ENCODE measurements at places on chromosomes 1 and 21.

DNA sequence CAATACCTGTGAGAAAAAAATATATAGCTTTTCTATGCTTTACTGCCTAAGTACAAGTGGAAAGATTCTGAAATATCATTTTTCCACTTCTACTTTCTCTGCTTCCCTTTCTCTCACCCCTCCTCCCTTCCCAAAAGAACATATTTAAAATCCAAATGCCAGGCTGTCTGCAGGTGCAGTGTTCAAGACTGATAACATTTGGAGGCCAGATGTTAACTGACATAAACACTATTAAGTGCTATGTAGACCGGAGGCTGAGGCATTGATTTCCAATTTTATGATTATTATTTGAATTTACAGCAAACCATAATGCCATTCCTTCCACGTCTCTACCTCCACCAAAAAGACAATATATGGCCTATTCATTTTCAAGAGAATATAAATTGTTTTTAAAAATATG, 296.9 kb upstream of the SGIP1 start:
- DNase-seq, result no peak

GRCh38 chr1:24069817-24070216, 42.1 kb downstream of the MYOM3 start:
- no peak for DNase-seq

DNA sequence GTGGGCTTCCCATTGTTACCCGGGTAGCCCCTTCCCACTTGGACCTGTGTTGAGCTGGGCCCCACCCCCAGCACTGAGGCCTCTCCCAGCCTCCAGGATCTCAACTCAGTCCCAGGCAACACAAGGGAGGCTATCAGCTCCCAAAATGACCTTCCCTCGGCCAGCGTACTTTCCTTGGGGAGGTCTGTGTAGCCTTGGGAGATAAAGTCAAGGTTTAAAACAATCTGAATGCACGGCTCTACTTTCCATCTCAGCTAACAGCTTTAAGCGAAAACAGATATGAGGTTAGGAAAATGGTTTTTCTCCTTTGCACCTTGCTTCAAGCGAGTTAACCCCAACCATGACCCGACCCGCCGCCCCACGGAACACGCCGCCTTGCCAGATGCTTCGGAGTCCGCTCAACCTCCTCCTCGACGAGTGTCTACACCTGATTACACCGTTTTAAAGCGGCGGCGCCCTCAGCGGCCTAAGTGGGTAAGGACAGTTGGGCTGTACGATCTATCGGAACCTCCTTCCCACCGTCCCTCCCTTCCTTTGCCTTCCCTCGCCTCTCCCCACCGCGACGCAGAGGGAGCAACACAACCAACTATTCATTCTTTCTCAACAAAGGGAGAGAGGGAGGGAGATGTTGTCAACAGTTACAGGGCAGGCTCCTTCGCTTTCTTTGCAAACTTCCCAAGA, 1.1 kb downstream of the BCAR3 start:
- DNase-seq, result peak; percentile 49

GRCh38 chr1:58936973-58937372, 153.1 kb upstream of the JUN start:
- DNase-seq, result no peak

- no peak for DNase-seq
These were observed 22.7 kb downstream of the UBASH3A start for GRCh38 chr21:42426424-42426823.

DNA sequence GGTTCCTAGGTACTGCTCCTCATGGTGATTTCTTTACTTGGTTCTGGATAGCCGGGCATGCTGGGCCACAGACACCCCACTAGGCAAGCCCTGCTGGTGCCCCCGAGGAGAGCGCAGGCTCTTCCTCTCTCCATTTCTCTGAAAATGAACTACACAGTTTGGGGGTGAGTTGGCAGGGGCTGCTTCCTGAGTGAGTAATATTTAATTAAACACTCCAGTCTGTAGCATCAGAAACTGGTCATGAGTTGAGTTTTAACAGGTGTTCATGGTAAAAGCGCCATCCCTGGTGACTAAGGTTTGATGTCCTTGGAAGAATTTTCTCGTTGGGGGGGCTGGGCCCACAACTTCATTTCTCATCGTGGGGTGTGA, 1.7 kb downstream of the SPSB1 start:
- DNase-seq, result no peak

GRCh38 chr1:203185061-203185461, 1.4 kb downstream of the CHI3L1 start:
- no peak for DNase-seq

- no peak for DNase-seq
These were observed 23.7 kb upstream of the CLIC4 start for GRCh38 chr1:24721533-24721932.

Measured in NCI-H1694 (cell line).